ENCODE measurements at places on chromosomes 7 and 10.

DNA sequence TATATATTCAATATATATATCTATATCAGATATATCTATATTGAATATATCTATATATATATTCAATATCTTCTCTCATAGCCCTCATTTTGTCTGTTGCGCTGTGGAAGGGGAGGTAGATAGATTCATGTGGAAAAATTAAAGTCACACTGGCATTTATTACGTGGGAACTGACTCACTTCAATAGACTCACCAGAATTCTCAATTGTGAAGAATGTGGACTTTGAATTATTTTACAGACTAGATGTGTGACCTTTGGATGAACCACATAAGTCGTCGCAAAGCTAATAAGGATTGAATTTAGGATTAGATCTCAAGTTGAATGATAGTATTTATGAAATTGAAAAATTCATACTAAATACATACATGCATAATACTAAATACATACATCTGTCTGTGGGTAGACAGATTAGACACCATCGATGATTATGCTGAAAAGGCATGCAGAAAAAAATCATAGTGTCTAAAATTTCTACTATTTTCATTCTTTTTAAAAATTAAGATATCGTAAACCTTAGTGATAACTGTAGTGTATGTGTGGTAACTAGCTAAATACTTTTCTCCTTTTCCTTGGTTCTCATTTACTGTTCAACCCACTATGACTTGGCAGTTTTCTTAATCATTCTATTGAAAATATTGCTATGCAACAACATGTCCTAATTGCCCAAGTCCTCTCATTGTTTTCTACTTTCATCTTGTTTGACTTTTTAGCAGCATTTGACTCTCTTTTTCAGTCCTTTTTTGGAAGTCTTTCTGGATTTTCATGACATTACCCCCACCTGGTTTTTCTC lies 61.8 kb upstream of the A1CF start:
- no peak for DNase-seq

DNA sequence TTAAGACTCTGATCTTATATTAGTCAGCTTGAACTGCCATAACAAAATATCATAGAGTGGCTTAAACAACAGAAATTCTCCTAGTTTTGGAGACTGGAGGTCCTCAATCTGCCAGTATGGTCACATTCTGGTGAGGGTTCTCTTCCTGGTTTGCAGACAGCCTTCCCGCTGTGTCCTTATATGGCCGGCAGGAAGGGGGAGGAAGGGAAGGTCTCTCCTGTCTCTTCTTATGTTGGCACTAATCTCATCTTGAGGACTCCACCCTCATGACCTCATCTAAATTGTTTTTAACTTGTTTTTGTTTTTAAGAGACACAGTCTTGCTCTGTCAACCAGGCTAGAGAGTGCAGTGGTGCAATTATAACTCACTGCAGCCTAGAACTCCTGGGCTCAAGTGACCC lies 53.1 kb downstream of the VPS41 start:
- DNase-seq, result no peak

- no peak for DNase-seq
Measured at GRCh38 chr7:70838292-70838907, 293.5 kb upstream of the GALNT17 start.

DNA sequence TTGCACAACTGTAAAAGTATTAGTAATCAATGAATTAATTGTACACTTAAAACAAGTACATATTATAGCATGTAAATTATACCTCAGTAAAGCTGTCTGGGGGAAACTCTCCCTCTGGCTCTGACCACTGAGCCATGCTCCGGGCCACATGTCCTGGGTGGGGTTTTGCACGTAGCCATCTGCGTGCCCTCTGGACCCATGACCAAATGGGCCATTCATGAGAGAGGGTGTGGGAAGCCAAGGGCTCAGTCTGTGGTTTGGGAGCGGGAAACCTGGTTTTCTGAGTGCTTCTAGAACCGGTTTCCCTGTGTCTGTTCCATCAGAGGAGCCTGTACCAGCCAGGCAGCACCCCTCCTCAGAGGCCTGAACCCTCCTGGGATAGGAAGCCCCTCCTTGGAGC lies 143.2 kb downstream of the SH3PXD2A start:
- DNase-seq, result no peak

DNA sequence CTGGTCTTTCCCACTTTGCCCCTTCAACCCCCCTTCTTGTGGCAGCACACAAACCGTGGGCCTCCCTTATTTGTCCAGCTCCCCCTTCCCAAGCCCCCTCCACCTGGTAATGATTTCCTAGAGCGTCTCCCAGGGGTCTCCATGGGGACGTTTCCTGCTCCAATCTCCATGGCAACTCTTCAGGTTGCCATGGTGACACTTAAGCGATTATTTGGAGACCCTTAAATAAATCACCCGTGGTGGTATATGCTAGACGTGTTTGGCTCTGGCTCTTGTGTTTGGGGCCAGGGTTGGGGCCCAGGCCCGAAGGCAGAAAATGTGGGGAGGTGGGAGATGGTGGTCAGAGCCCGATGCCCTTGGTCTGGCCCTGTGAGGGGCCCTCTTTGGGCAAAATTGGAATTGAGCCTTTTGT lies 41.1 kb upstream of the DLG5 start:
- DNase-seq, result no peak

GRCh38 chr7:111113263-111114017 lies 22.5 kb downstream of the LRRN3 start:
- no peak for DNase-seq

GRCh38 chr7:80611779-80612178 lies 26.7 kb upstream of the CD36 start:
- DNase-seq, result no peak

DNA sequence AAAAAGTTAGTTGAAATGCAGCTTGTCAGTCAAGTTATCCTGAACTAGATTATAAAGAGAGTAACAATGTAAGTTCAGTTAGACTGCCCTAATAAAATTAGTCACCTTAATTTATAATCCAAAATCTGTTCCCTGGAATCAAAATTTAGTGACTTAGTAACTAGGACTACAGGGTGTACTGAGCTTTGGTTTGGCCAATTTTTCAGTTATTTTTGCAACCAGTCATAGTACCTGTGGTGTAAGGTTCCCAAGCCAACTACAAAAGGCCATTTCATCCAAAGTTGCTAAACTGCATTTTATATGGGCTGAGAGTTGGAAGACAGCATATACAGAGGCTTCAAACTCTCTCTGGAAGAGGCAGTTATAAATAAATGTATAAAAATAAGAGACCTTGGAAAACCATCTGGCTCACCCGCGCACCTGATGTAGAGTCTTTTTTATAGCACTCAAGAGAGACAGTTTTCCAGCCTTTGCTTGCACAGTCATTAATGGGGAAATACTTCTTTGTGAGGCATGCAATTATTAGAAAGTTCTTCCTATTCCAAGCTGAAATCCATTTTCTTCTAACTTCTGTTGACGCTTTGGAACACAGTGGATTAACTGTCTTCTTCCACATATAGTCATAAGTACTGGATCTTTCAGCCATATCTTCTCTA lies 59.2 kb downstream of the PUS7 start:
- DNase-seq, result no peak

DNA sequence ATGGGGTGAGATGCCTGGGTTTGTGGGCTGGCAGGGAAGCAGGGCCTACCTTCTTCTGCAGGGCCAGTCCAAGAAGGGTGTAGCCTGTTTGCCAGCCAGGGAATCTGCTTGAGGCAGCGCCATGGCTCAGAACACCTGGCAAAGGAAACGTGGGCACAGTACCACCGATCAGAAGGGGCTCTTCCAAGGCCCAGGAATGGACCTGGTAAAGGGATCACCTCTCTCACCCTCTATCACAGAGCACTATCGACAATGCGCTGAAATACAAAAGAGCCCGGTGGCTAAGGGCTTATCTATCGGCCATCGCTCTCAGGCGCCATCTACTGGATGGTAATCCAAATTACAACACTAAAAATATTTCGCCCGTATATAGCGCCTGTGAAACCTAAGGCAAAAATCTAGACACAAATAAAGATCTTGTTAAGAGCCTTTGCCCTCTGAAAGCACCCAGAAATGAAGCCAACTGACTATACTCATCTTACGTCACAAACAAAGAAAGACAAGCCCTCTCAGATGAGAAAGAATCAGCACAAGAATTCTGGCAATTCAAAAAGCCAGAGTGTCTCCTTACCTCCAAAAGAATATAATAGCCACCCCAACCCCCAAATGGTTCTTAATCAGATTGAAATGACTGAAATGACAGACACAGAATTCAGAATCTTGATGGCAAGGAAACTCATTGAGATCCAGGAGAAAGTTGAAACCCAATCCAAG lies 217.8 kb upstream of the HPS1 start:
- DNase-seq, result no peak

GRCh38 chr10:42734536-42734935 lies 48.1 kb upstream of the BMS1 start:
- no peak for DNase-seq

DNA sequence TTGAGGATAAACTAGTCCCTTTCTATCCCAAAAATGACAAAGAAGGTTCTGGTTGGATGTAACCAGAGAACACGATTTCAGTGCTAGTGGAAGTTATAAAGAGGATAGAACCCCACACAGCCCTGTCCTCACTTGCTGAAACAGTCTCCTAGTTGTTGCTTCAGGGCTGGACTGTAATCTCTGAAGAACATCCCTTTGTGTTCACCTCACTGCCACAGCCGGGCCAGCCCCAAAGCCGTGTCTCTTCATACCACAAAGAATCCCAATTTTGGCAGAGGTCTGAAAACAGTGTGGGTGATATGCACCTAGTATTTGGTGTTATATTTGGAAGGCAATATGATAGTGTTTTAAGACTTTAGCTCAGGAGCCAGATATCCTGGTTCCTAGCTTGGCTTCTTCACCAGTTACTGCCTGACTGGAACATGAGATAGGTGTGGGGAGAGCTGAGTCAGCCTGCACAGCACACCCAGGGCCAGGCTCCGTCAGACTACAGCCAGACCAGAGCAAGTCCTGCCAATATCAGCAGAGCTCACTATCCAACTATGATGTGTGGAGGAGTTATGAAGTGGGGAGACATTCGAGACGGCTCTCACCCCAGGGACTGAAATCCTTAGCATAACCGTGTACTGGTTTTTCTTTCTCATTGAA lies 21.2 kb downstream of the CYP3A4 start:
- DNase-seq, result no peak

GRCh38 chr7:20053334-20054104 lies 163.7 kb downstream of the MACC1 start:
- DNase-seq, result no peak
